ENCODE measurements at places on chromosomes 3 and 15.

GRCh38 chr3:13046569-13047274 is 26.5 kb downstream of the IQSEC1 start:
- no peak for DNase-seq

DNA sequence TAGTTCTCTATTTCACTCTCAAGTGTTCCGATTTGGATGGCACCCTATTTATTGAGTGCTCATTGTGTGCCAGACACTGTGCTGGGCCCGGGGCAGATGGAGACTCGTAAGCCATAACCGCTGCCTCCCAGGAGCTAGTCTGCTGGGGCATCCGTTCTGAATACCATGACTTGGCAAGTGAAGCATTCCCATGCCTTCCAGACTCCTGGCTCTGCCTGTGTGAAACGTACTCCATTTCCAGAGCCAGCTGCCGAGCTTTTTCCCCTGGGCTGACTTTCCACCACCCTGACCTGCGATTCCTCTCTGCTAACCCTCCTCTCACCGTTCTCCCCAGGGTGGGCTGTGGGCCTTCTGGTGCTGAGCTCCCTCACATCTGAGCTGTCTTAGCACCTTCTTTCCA is 303.1 kb upstream of the CTDSPL start:
- no peak for DNase-seq

GRCh38 chr15:101121511-101122090 is 130.2 kb downstream of the CHSY1 start:
- DNase-seq, result no peak

DNA sequence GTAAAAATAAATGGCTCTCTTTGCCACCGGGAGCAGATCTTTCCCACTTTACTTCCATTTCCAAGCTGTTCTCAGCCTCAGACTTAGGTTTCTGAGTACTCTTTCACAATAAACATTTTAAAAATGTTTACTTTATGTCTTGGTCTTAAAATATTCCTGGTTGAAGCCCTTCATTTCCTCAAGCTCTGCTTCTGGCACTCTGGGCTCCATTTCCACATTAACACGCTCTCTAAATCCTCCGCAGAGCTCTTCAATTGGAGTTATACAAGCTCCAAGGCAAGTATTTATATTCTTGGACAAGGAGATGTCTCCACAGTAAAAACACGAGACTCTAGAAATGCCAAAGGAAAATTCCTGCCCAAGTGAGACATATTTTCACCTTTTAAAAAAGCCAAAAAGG is 169.3 kb downstream of the GREM1 start:
- no peak for DNase-seq

GRCh38 chr3:172622916-172623700 is 87.8 kb downstream of the NCEH1 start:
- DNase-seq, result no peak

Measured in fibroblast of skin of left biceps (primary cell).